Naive thymus-derived CD4-positive, alpha-beta T cell (primary cell): ENCODE measurements at places on chromosomes 16 and 17. TPM values are rescaled to one million over a fixed set of nuclear protein-coding genes. Genes with fewer than 3 reads are reported as not detected.

DNA sequence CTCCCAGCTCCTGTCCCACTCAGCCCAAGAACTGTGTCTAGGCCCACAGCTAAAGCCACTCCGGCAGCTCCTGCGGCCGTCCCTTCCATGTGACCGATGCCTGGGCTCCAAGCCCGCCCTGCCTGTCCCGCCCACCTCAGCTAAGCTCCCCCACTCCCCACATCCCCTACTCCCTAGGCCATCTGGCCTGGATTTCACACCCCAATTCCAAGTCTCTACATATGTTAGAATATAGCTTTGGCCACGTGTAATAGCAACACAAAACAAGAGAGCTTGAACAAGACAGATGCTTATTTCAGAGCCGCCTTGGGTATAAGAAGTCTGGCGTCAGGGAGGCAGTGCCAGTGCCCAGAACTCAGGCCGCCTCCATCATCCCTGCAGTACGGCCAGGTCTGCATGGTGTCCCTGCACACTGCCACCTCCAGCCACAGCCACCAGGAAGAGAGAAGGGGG is 30.0 kb upstream of the USP22 start:
- no peaks in the 10 kb centered on the region for H3K4me1 ChIP-seq
- H3K27ac ChIP-seq: no peak overlapping the region
- DNase-seq: no peak
- H3K27me3 ChIP-seq: no peaks in the 10 kb centered on the region
- H3K36me3 ChIP-seq: no peaks in the 10 kb centered on the region

DNA sequence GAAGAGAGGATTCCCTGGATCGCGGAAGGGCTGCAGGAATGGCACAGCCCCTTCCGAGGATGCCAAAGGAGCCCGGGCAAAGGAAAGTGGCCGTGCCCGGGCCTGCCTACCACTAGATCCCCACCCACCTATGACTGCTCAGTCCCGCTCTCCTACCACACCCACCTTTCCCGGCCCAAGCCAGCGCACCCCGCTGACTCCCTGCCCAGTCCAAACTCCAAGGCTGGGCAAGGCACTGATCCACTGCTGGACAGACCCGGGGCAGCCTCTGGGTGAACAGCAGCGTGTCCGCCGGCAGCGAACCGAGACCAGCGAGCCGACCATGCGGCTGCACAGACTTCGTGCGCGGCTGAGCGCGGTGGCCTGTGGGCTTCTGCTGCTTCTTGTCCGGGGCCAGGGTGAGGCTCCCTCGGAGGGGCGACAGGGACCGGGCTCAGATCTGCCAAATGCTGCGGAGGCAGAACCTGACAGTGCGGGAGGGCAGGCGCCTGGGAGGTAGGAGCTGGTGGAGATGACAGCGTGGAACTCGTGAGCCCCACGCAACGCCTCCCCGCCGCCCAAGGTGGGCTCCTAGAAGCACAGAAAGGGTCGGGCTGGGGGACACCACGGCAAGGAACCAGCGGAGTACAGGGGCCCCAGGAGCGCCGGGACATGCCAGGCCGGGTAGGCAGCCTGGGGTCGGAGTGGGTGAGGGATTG is at the start of gene CES2:
Gene CES2 (plus strand): TSS at position 203 of the 698 bp plus-strand sequence. CDS start 120 bp downstream, at position 323.
- peaks cover 24% of the 10 kb centered on the region for H3K4me1 ChIP-seq
- peaks cover 44% of the 10 kb centered on the region for H3K36me3 ChIP-seq

Gene CDK12
- 118 TPM for total RNA-seq

Gene PTRH2
- 7.7 TPM for total RNA-seq

Gene MYH1
- not detected in 2 replicates for total RNA-seq

- H3K27ac ChIP-seq: no peak overlapping the region
- no peaks in the 10 kb centered on the region for H3K27me3 ChIP-seq
- H3K4me3 ChIP-seq: no peak overlapping the region
- no peaks in the 10 kb centered on the region for H3K4me1 ChIP-seq
Measured at GRCh38 chr17:51335883-51336822, 75.8 kb downstream of the UTP18 start.

DNA sequence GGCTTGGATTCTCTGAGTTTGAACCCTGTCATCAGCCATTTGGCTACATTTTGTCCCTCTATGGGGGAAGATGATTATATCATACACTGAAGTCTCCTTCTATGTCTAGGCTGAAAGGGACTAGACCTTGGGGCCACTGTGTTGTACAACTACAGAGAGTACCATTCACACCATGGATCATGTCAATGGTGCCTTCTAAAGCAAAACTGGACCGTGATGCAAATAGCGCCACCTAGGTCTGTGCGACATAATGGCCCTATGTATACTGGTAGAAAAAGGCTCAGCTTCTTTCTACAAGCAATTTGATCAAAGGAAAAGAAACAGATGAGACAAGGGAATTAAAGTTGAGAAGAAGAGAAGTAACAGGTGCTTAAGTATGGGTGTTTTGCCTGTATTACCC is 100.7 kb downstream of the LYRM1 start:
- H3K4me1 ChIP-seq: no peaks in the 10 kb centered on the region
- DNase-seq: no peak
- H3K4me3 ChIP-seq: no peak overlapping the region
- H3K27me3 ChIP-seq: no peaks in the 10 kb centered on the region
- no peaks in the 10 kb centered on the region for H3K36me3 ChIP-seq
- no peak overlapping the region for H3K27ac ChIP-seq

- no peak overlapping the region for H3K27ac ChIP-seq
- H3K27me3 ChIP-seq: no peaks in the 10 kb centered on the region
- no peak overlapping the region for H3K4me3 ChIP-seq
Measured at GRCh38 chr16:61763991-61764390, 272.2 kb downstream of the CDH8 start.

- no peak for DNase-seq
Measured at GRCh38 chr17:41185001-41185400, 290 bp upstream of the KRTAP4-1 start.

DNA sequence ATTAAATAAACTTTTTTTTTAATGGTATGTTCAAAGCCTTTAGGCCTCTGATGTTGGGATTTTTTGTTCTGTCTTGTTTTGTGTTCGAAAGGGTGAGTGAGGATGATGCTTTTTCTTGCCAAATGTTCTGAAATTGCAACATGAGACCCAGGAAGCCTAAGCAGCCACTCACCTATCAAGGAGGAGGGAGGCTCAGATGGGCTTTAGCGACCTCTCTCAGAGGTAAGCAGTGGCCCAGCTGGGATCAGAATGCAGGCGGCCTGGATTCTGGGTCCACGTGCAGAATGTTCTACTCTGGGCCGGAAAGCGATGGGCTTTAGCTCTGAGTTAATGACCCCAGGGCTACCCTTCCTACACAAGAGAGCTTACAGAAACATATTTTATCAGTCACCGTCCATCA is 386.6 kb downstream of the SOX9 start:
- DNase-seq: no peak
- no peaks in the 10 kb centered on the region for H3K4me1 ChIP-seq
- no peak overlapping the region for H3K4me3 ChIP-seq
- H3K36me3 ChIP-seq: no peaks in the 10 kb centered on the region
- H3K27me3 ChIP-seq: no peaks in the 10 kb centered on the region

Gene GP1BA
- 1.6 TPM for total RNA-seq

DNA sequence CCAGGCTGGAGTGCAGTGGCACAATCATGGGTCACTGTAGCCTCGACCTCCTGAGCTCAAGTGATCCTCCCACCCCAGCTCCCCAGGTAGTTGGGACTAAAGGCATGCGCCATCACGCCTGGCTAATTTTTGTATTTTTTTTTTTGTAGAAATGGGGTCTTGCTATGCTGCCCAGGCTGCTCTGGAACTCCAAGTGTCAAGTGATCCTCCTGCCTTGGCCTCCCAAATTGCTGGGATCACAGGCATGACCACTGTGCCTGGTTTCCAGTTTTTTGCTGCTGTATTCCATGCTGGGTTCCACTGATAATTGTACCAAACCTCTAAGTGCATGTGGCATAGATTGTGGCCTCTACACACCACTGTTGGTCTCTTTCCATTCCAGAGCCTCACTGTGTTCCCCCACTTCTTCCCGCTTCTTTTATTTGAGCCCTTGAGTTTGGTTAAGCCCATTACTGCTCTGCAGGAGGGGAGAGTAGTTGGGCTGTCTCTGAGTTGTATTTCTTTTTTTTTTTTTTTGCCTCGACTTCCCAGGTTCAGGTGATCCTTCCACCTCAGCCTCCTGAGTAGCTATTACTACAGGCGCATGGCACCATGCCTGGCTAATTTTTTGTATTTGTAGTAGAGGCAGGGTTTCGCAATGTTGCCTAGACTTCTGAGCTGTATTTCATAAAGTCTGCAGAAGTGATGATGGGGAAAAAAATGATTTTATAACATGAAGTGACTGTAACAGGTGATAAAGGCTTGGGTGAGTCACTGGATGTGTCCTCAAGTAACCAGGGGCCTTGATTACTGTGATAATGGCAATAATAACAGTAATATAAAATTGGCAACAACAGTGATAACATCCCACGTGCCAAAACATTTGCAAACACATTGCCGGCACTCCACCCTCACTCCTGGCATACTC is 30.0 kb downstream of the EEF2K start:
- H3K4me1 ChIP-seq: peaks cover 12% of the 10 kb centered on the region
- DNase-seq: no peak
- H3K27me3 ChIP-seq: no peaks in the 10 kb centered on the region
- H3K36me3 ChIP-seq: no peaks in the 10 kb centered on the region

Gene KRTAP4-2
- not detected in 2 replicates for total RNA-seq

- no peaks in the 10 kb centered on the region for H3K27me3 ChIP-seq
- no peak overlapping the region for H3K27ac ChIP-seq
- no peak overlapping the region for H3K4me3 ChIP-seq
Measured at GRCh38 chr16:53846971-53847370, 143.0 kb downstream of the FTO start.

GRCh38 chr16:67346341-67346740 is 19.7 kb downstream of the LRRC36 start:
- H3K27ac ChIP-seq: no peak overlapping the region
- no peak for DNase-seq
- no peaks in the 10 kb centered on the region for H3K36me3 ChIP-seq

Gene CLEC10A
- 10.6 TPM for total RNA-seq

GRCh38 chr16:12300490-12300889 is 324.0 kb downstream of the SNX29 start:
- DNase-seq: no peak
- no peaks in the 10 kb centered on the region for H3K27me3 ChIP-seq
- H3K4me3 ChIP-seq: no peak overlapping the region
- H3K36me3 ChIP-seq: peaks cover 8% of the 10 kb centered on the region

DNA sequence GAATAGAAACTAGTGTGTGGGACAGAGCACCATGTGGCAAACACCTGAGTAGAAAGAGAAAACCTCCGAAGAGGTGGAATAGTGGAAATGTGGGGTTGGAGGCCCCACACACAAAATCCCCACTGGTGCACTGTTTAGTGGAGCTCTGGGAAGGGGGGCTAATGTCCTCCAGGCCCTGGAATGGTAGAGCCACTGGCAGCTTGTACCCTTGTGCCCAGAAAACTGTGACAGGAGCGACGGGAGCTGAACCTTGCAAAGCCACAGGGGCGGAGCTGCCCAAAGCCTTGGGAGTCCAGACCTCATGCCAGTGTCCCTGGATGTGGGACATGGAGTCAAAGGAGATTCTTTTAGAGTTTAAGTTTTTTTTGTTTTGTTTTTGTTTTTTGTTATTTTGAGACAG is 50.6 kb downstream of the RNF112 start:
- no peaks in the 10 kb centered on the region for H3K36me3 ChIP-seq
- no peaks in the 10 kb centered on the region for H3K27me3 ChIP-seq
- no peak for DNase-seq
